Immature natural killer cell (primary cell): ENCODE measurements at places on chromosomes 4 and X. TPM values are rescaled to one million over a fixed set of nuclear protein-coding genes. Genes with fewer than 3 reads are reported as not detected.

- no peak for DNase-seq
Observed at GRCh38 chr4:141654098-141654497, 17.7 kb downstream of the IL15 start.

CT45A10 gene
- polyA plus RNA-seq, result not detected

DNA sequence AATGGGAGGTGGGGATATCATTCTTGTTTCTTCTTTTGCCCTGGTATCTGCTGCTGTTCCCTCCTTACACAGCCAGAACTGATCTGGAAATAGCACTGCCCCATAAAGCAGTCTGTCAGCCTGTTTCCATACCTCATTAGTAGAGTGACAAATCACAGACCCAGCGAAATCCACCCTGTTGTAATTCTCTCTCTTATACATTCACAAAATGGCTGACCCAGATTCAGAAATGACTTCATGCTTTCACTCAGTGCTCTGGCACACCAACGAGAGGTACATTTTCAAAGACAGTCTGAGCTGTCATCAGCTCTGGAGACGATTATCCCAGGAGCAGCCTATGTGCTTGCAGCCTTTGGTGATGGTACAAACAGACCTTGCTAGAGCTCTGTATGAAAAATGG lies 164.6 kb downstream of the AFF2 start:
- no peak for DNase-seq

DNA sequence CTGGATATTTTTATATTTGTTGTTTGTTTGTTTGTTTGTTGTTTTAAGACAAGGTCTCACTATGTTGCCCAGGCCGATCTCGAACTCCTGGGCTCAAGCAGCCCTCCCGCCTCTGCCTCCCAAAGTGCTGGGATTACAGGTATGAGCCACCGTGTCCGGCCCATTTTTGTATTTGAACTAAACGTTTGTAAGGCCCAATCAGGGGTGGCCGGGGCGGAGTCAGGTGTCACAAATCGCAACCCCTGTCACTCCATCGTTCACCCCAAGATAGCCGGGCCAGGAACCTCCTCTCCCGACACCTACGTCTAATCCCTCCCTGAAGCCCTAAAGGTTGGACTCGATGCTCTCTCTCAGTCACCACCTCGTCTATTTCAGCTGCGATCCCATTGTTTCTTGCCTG lies 722 bp upstream of the EFHC2 start:
- DNase-seq, result peak; percentile 73

PALLD gene
- 7.4 TPM for polyA plus RNA-seq
